ENCODE measurements at places on chromosomes 7 and 10.

DNA sequence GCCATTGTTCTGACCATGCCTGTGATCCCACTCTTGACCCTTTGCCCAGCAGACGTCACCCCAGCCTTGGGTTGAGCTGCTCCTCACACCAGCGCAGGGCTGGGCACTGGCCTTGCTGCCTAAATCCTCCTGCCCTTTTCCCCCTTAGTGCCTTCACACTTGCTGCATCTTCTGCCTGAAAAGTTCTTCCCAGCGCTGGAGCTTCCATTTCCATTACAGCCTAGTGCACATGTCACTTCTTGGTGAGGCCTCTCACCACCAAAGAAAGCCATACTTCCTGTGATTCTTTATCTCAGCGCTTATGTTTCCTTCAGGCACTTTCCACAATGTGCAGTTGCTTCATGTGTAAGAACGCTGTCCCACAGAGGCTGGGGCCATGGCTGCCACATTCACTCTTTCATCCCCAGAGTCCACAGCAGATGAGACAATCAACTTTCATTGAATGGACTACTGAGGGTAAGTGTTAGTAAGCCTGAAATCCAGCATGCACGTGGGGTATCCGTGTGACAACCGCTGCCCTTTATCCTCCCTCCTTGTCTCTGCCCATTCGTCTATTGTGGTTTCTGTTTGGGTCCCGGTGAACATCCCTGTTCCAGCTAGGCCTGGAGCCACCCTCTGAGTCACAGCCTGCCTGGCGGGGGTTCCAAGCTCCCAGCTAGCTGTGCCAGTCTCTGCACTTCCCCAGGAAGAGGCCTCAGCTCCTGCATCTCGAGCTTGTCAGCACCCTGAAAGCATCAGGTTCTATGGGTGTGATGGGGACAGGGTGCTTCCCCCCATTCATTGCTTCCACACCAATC lies 37.3 kb downstream of the ADRA2A start:
- no peak for DNase-seq

DNA sequence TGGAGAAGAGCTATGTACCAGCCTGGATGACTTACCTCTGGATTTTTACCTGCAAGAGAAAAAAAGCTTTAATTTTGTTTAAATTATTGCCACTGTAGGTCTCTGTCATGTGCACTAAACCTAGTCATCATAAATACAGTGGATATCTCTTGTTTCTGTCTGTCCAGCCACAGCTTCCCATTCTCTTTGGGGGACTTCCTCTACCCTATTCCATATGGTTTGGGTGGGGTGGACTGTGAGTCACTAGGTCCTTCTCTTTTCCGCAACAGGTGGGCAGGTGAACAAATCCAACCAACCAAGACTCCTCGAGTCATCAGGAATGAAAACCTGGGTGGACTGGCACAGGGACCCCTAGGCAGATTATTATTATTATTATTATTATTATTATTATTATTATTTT lies 87.3 kb upstream of the CYTH3 start:
- DNase-seq, result no peak

DNA sequence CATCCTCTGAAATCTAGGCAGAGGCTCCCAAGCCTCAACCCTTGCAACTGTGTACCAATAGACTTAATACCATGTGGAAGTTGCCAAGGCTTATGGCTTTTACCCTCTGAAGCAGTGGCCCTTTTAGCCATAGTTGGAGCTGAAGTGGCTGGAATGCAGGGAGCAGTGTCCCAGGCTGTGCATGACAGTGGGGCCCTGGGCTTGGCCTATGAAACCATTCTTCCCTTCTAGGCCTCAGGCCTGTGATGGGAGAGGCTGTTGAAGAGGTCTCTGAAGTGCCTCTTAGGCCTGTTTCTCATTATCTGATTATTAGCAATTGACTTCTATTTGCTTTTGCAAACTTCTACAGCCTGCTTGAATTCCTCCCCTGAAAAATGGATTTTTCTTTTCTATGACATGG lies 612.7 kb upstream of the ZWINT start:
- no peak for DNase-seq

DNA sequence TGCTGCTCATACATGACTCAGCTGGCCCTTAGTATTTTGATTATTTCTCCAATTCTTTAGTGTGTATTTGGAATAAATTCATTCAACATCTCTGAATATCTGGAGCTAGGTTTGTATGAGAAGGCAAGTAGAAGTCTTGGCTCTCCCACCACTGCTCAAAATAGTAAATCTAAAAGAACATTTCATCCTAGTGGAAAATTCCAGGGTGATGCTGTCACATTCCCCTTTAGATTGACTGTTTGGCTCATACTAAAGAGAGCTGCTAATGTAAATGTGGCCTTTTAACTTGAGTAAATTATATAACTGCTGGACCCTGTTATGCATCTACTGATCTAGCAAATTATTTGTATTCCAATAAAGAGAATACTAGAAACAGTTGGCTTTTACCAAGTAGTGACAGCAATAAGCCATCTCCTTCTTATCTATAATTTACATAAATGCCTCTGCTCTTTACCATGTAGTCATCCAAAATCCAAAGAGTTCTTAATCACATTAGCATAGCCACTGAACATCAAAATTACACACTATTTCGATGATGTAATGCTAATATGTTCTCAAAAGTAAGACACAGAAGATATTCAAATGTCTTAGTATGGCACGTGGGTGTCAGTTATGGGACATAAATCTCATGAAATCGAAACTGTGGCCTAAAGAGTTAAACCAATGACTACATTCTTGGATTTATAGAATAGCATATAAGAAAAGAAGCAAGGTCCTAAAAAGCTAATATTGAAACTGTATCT lies 86.9 kb upstream of the KCND2 start:
- DNase-seq, result no peak

DNA sequence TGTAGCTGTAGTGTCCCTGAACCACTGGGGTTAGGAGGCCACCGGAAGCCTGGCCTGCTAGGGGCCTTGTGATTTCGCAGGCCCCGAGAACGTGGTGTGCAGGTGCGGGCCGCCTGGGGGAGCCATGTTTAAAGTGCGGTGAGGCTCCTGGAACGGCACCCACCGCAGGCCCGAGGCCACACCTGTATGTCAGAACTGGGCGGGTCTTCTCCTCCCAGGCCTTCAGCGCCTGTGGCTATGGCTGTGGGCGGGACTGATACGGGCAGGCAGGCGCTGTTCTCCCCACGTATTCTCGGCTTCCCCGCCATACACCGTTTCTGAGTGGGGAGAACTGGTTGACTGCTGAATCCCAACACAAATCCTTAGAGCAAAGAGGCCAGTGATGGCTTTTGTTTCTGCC lies 74.8 kb downstream of the DNAJB6 start:
- no peak for DNase-seq

GRCh38 chr10:73635781-73636180 lies 5.5 kb downstream of the MYOZ1 start:
- DNase-seq, result no peak

GRCh38 chr10:61835069-61835945 lies 66.2 kb upstream of the ARID5B start:
- no peak for DNase-seq

DNA sequence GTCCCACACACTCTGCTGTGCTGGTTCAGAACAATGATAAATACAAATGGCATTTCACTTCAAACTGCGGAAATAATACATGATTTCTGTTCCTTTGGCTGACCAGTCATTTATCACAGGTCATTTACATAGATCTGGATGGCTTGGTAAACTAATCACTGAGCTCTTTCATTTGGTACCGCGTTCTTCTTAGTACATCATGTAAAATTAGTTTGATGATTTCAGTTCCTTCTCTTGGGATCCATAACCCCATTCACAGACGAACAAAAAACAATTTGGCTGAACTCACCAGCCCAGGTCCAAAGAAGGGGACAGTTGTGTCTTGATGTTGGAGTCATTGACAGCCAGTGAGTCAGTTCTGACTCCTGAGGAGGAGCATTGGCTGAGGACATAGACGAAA lies 689.8 kb downstream of the INHBA start:
- DNase-seq, result no peak

GRCh38 chr7:148987751-148988512 lies 40.4 kb downstream of the PDIA4 start:
- no peak for DNase-seq

Data from anterior cingulate cortex (tissue), 58 donors.